Stimulated activated CD8-positive, alpha-beta memory T cell treated with anti-CD3 and anti-CD28 coated beads, Interleukin-2, amount 100 ng/mL, for 48 hours (primary cell): ENCODE measurements at places on chromosomes 2 and 18.

GRCh38 chr2:46669996-46670793 is 190.8 kb downstream of the TMEM247 start:
- DNase-seq, result no peak

GRCh38 chr2:86143307-86143706 is 37.3 kb downstream of the PTCD3 start:
- DNase-seq, result no peak

GRCh38 chr2:121094101-121094500 is 190.9 kb downstream of the TFCP2L1 start:
- DNase-seq, result no peak

GRCh38 chr18:44889111-44889510 is 208.4 kb downstream of the SETBP1 start:
- no peak for DNase-seq

GRCh38 chr18:11982981-11983380 is 1.7 kb downstream of the IMPA2 start:
- no peak for DNase-seq

DNA sequence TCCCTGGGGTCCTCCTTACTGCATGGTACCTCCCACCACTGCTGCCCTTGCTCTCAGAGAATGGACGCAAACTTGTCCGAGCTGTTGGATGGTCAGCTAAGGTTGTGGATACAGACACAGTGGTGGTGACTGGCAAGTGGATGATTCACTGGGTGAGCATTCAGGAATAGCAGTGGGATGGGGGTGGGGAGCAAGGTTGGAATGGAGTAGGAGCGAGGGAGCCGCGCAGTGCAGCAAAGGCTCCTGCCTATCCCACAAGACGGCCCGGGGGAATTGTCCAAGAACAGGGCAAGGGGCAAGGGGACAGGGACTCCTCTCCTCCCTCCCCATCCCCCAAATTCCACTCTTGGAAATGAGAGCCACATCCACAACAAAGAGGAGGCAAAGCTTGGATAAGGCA is 102.2 kb downstream of the PIEZO2 start:
- no peak for DNase-seq

DNA sequence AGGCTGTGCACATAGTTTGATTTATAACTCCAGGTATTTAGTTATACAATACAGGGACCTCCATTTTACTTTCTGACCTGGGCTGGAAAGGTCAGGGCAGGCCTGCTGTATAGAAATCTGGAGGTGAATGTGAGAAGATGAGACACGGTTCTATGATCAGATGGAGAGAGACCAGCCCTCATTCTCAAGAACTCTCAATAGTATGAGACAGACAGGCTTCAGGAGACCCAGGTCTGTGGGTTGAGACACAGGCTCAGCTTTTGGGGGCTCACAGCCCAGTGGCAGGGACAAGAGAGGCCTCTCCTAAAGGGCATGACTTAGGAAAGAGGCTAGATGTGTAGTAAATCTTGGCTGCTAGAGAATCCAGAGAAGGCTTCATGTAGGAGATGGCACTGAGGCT is 719 bp upstream of the ATP6V1B1 start:
- no peak for DNase-seq

DNA sequence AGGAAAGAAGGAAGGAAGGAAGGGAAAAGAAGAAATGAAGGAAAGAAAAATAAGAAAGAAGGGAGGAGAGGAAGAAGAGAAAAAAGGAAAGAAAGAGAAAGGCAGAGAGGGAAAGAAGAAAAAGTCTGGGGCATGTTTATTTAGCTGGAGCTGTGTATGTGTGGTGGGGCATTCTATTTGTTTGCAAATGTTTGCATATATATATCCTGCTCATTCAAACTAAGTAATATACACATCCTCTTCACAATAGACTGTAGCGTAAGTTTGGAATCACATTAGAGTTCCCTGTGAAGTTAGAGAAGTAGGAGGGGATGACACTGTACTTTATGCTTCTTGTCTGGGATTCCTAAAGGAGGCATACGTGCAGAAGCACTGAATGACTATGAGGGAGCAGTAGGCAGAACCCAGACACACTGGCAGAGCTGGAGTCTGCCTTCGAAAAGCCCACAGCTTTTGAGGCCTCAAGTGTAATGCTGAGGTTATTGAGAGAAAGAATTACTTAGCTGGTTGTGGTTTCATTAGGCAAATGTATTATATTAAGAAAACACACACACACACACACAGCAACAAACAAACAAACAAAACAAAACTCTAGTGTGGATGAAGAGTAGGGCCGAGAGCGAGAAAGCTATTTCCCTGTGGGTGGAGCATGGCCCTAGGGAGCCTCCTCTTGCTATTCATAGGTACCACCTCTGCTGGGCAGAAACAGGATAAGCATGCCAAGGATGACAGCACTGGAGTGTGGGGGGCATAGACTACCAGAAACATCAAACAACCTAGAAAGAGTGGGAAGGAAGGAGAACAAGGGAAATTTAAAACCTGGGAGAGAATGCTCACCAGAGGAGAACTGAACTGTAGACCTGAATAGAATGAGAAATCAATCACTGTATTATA is 905.1 kb upstream of the NXPH2 start:
- no peak for DNase-seq
